Activated naive CD4-positive, alpha-beta T cell (primary cell): ENCODE measurements at places on chromosomes 11 and 22.

- peak; percentile 58 for DNase-seq
Measured at GRCh38 chr11:66080055-66080817, 10.2 kb downstream of the PACS1 start.

- no peak for DNase-seq
Measured at GRCh38 chr11:111878385-111878848, 548 bp downstream of the FDXACB1 start.

GRCh38 chr11:57361926-57362325, 19.0 kb downstream of the PRG3 start:
- no peak for DNase-seq

DNA sequence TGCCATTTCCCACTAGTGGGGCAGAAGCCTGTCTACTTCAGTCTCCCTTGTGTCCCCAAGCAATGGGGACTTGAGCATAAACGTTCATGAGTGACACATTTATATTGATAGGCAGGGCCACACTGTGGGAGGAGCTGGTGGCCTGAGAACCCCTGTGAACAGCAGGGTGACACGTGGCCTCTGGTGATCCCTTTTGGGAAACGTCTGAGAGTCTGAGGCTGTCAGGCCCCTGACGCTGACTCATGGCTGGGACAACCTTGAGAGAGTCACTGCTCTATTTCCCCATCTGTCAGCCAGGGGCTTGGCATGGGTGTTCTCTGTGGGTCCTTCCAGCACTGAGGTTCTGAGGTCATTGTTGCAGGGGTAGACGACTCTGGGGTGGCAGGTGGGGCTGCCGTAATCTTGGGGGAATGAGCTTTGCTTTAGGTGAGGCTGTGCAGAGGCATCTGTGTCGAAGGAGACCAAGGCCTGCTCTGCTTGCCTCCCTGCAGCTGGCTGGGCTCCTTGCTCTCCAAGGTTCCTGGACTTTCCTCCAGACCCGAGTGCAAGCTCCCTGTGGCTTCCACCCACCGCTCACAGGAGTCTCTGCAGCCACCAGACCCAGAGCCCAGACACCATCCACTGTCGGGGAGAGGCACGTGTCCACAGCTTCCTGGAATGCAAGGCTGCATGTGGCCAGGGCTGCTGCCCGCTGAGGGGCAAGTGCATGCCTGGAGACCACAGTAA, 54.7 kb downstream of the SMIM38 start:
- no peak for DNase-seq

DNA sequence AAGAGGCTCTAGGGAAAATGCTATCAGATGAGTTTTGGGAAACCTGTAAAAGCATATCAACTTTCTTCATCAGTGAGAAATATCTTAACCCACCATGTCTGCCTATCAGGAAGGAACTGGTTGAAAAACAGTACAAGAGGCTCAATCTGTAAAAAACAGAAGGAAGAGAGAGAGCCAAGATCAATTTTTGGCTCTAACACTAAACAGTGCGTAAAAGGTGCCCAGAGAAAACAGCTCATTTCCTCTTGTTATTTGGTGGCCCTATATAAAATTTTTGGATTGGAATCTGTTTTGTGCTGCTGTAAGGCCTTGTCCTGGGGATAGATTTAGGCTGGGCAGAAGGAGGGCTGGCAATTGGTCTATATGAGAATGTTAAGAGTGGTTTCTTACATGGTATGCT, 12.1 kb downstream of the MS4A2 start:
- DNase-seq, result no peak

- DNase-seq, result no peak
Measured at GRCh38 chr11:111082664-111083063, 162.9 kb upstream of the POU2AF2 start.

DNA sequence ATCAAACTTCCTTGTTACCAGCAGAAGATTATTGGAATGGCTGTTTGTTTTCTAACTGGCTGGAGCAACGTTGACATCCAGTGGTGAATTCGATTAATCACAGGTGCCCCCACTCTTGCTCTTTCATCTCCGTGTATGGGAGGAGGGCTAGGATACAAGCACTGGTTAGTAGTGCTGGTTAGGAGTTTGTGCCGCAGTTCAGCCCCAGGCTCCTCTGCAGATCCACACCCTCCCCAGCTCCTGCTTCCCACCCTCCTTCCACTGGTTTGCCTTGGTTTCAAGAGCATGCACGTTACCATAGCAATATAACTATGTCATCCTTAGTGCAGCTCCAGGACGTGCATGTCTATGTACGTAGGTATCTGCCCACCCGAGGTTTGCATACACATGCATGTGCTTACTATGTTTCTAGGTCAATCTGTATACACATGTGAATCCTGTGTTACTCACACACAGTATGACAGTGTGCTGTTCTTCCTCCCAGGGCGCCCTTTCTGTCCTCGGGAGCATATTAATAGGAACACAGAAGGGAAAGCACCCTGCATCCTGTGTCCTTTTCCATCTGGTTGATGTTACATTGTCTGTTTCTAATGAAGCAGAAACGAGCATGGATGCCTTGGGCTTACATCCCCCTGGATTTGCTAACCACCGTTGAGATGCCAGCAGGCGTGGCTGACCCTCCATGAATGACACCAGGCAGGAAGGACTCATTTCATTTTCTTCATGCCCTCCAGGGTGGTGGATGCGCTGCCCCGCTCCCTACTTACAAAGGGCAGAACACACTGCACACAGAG, 539.3 kb downstream of the OPCML start:
- no peak for DNase-seq

GRCh38 chr22:50678651-50679521, 6.3 kb downstream of the SHANK3 start:
- DNase-seq, result no peak

DNA sequence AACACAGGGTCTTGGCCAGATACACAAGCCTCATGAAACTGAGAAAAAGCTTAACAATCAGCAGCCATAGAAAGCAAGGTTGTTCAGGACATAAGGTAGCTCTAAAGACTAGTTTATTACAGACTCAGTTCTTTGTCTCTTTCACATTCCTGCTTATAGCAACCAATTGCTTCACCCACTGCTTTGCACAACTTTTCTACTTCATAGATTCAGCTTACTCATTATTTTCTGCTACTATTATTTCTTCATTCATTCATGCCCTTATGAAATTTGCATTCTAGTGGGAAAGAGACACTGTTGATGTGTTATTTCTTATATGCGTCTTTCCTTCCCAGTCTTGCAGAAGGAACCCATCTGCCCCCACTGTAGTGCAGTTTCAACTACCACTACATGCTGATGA, 4.7 kb downstream of the CCDC34 start:
- DNase-seq, result no peak

DNA sequence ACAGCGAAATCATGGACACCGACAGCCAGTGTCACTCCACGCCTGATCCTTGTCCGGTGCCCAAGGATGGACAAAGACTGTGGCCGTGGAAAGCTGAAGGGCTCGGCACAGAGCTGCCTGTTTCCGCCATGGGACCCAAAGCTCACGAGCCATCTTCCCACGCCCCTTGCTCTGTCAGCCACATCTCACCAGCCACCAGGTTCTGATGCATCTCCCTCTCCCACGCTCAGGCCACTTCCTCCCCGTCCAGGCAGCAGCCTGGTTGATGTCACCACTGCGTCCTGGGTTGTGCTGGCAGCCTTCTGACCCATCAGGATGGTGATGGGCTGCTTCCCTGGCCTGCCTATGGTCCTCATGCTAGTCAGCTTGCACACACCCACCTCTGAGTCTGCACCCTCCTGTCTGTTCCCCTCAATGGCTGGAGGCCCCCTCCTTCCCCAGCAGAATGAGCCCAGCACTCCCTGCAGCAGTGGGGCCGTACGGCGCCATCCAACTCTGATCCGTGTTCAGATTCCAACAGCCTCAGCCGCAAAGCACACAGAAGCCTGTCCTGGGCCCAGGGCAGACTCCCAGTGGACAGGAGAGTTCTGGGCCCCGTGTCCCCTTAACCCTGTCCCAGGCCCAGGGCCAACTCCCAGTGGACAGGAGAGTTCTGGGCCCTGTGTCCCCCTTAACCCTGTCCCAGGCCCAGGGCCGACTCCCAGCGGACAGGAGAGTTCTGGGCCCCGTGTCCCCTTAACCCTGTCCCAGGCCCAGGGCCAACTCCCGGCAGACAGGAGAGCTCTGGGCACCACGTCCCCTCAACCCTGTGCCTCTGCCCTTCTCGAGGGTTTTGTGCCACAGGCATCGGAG, 259.5 kb downstream of the BRD1 start:
- DNase-seq, result no peak

DNA sequence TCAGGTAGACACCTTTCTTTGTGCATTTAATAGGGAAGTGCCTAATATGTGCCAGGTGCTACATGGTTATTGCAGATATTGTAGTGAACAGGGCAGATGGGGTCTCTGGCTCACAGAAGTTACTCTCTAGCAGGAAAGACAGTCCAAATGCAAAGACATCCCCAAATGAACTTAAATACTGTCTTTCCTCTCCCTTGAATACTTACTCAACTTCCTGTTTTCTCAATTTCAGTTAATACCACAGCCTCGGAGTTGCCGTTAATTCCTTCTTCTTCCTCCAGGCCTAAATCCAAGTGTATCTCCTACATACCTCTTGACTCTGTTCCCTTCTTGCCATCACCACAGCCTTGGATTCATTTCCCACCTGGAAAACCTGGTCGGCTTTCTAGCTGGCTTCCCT, 134.3 kb upstream of the SESN3 start:
- DNase-seq, result no peak

DNA sequence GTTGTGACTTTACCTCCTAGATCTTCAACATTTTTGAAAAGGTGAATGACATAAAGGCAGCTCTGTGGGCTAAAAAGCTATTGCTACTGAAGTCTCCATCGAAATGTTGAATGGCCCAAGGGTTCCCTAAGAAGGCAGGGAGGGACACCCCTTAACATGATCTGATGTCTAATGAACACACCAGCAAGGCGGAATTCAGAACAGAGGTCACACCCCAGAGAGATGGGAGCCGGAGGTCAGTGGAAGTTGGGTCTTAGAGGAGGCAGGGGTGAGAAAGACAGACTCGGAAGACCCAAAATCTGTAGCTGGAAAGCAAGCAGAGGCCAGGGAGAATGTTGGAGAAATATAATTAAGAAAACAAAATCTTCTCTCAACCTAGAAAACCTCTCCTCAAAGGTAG, 79.0 kb downstream of the TRIM29 start:
- DNase-seq, result no peak

DNA sequence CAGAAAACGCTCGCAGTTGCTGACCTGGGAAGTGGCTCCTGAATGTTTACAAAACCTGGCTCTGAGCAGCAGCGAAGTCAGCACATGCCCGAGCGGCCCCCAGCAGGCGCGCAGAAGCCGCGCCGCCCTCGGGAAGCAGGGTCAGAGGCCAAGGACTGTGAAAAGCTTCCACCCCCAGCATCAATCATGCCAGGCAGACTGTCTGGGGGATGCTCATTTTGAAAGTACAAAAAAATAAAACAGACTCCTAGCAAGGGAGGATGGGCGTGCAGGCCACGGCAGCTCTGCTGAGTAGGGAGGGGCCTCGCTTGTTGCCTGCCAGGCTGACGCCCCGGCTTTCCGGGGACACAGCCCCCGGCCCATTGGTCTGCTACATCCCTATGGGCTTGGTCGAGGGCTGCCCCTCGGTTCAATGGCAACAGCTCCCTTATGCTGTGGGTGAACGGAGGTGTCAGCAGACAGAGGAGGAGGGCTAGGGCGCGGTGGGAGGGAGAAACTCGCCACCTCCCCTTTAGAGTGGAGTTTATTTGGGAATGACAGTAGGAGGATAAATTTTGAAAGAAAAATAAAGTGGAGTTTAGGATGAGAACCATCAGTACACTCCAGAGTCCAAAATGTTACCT, 37.7 kb upstream of the GNB1L start:
- no peak for DNase-seq

DNA sequence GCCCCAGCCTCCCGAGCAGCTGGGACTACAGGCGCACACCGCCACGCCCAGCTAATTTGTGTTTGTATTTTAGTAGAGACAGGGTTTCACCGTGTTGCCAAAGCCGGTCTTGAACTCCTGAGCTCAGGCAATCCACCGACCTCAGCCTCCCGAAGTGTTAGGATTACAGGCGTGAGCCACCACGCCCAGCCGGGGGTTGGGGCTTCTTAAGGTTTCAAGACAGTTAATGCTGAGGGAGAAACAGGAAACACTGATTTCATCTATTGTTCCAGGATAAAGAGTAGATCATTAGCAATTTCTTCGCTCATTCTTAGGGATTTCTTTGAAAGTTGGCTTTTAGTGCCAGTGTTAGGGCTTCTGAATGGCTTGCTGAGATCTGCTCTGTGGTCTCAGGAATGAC, 21.2 kb upstream of the CLMP start:
- no peak for DNase-seq

GRCh38 chr11:1310772-1311468, 1.5 kb upstream of the TOLLIP start:
- DNase-seq, result peak; percentile 47

- no peak for DNase-seq
Measured at GRCh38 chr22:17106161-17106784, 14.9 kb downstream of the TMEM121B start.

DNA sequence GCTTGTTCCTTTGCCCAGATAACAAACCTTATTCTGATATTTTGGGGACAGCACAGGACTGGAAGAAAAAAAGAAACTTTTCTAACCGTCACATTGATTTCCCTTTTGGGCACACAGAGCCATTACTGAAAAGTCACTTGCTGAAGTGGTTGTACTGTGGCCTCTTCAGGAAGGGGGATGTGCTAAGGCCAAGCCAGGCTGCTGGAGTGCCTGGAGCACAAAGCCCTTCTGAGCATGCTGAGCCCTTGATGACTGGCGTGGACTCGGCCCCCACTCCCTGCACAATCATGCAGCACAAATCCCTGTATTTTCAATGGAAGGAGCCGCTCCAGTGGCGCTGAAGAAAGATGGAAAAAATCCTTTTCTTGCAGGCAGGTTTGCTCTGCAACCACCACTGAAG, 164.2 kb downstream of the NTM start:
- no peak for DNase-seq

GRCh38 chr11:92909214-92909613, 60.2 kb upstream of the MTNR1B start:
- no peak for DNase-seq

DNA sequence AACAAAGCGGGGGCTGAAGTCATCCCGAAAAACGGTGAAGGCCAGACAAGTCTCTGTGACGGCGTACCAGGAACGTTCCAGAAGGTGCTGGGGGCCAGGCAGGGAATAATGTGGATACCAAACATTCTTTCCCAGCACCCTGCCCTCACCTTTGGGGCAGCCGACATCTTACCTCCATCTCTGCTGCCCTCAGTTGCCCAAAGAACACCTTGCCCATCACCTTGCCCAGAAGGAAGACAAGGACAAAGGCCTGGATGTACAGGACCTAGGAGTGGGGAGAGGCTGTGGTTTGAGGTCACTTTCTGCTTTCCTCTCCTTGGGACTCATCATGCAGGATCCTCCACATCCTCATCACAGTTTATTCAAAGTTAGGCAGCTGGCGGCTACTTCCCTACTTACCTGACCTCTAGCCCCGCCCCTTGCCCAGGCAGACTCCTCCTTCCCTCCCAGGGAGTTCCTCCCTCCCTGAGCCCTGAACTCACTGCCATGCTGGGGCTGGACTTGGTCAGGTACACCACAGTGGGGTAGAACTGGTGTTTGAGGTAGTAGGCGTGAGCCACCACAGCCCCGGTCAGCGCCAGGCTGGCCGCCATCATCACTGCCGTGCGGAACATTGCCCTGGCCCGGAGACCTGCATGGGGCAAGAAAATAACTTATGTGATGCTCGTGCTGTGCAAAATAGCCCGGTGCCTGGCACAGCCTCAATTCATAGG, 1.2 kb downstream of the SYVN1 start:
- DNase-seq, result no peak

GRCh38 chr11:66261578-66261977, 6.9 kb upstream of the RAB1B start:
- no peak for DNase-seq
